NAMALWA (cell line): ENCODE measurements at places on chromosomes 3 and 15.

- DNase-seq = no peak
These were observed 54.7 kb downstream of the EEFSEC start for GRCh38 chr3:128207951-128208350.

DNA sequence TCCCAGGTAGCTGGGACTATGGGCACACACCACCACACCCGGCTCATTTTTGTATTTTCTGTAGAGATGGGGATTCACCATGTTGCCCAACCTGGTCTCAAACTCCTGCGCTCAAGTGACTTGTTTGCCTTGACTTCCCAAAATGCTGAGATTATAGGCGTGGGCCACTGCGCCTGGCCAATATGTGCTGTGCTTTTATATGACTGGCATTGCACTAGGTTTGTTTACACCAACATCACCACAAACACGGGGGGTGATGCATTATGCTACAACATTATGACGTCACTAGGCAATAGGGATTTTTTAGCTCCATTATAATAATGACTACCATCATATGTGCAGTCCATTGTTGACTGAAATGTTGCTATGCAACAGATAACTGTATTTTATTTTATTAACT is 6.9 kb downstream of the APH1B start:
- DNase-seq = no peak

GRCh38 chr15:88627463-88627862 is 6.3 kb downstream of the AEN start:
- DNase-seq = no peak

DNA sequence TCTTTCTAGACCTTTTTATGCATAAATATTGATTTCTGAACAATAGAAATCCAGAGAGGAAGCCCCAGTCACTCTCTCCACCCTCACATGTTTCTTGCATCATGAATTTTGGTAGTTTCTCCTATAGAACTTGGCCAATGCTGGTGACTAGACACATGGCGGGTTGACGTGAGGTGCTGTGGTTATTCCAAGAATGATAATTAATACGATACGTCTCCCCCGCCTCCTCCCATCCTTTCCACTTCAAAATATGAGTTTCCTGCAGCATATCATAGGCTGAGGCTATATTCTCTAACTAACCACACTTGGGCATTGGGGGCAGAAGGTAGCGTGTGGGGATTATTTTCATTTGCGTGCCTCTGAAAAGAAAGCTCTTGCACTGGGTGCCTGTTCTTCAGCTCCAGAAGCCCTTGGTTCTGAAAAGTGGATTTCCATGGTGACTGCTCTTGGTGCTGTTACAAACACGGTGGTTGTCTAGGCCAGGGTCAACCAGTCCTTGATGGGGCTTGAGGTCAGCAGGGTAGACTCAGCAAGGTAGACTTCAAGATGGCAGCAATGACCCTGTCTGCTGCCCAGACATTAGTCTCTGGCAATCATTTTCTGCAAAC is 5.3 kb downstream of the TNFSF10 start:
- no peak for DNase-seq

DNA sequence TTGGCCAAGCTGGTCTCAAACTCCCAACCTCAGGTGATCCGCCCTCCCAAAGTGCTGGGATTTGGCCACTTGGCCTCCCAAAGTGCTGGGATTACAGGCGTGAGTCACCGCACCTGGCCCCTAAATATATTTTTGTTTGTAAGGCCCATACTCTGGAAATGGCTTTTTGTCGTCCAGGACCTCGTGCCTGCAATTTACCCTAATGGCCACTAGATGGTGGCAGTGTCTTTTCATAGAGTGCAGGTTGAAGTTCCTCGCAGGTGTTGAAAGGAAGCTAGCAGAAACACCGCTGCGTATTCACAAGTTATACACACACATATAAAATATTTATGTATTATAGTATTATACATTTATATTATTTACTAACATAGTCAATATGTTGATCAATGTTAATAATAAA is 97.2 kb downstream of the LRTM1 start:
- DNase-seq = peak; percentile 36

DNA sequence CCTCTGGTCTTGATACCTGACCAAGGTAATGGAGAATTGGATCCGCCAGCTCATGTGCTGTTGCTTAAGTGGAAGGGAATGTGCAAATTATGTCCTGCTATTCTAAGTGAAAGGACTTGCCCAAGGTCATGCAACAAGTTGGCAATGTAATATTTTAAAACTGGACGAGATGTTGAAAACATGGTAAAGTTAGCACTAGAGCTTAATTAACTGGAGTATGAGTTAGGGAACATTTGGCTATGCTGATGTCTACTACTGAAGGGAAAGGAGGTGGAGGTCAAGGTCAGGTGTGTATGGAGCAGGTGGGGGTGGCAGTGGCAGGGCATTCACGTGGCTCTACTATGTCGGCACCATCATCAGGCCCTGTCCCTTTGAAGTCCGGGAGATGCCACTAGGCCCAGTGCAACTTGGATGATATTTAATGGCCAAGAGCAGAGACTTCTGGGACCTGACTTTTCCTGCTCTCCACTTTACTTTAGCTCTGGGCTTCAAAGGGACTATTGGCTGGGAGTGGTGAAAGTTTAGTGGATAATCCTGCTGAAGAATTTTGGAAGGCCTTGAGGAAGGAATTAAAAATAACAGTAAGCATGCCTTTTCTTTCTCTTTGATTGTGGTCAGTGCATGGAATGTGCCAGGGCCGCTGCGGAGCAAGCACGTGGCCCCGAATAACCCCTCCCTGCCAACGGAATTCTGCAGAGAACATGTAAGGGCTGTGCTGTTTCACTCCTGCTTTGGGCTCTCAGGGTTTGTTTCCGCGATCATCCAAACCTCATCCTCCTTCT is 14.9 kb downstream of the SMAD3 start:
- no peak for DNase-seq

- DNase-seq = peak; percentile 60
These were observed 153.9 kb downstream of the BBX start for GRCh38 chr3:107676469-107677309.

DNA sequence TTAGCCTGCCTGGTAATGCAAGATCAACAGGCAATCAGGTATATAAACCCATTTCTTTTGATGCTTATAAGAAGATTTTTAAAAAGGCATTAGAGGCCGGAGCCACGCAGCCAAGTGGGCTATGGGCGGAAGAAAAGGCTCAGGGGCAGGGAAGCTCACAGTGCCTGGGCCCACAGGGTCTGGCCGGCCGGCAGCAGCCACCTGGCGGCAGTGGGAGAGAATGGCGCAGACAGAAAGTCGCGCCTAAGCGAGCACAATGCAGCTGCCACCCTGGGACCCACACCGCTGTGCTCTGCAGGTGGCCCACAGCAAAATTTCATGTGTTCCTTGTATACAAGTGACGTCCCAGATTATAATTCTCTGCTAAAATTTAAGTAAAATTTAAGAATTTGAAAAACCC is 448.6 kb upstream of the RASGRP1 start:
- peak; percentile 18 for DNase-seq

DNA sequence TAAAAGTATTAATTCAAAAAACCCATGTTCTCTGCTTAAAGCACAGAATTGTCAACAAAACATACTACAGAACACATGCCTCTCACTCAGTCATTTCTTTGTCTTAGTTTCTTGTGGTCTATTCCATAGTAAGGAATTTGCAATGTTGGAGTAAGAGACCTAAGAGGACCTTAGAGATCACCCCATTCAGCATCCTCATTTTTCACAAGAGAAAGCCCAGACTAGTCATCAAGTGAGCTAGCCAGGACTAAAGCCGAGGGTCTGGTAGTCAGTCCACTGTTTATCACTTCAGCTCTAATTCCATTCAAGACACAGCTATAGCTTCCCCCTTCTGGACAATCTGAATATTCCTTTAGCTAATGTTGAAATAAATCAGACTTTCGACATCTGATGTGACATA is 601.1 kb downstream of the FHIT start:
- DNase-seq = no peak

- DNase-seq = peak; percentile 80
These were observed 352.4 kb upstream of the ARHGEF26 start for GRCh38 chr3:153768561-153769469.

DNA sequence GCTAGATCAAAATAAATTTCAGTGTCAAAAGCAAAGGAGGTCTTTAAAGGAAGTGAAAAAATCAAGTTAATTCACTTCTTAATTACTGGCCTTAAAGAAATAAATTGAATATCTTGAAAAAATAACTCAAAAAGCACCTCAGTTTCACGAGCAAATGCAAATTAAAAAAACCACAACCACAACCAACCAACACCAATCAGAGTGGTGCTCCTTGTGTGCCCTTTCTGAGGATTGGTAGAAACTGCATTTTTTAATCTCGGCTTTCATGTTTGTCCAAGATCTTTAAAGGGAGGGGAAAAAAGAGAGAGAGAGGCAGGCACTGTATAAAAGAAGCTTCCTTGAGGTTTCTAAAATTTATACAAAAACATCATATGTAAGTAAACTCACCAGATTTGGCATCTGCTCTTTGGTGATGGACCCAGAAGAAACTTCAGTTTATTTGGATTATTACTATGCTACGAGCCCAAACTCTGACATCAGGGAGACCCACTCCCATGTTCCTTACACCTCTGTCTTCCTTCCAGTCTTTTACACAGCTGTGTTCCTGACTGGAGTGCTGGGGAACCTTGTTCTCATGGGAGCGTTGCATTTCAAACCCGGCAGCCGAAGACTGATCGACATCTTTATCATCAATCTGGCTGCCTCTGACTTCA is at the start of gene GPR15:
GPR15 (plus strand) TSS at position 357 of the 653 bp plus-strand sequence; CDS start at position 413, 56 bp downstream.
- no peak for DNase-seq

DNA sequence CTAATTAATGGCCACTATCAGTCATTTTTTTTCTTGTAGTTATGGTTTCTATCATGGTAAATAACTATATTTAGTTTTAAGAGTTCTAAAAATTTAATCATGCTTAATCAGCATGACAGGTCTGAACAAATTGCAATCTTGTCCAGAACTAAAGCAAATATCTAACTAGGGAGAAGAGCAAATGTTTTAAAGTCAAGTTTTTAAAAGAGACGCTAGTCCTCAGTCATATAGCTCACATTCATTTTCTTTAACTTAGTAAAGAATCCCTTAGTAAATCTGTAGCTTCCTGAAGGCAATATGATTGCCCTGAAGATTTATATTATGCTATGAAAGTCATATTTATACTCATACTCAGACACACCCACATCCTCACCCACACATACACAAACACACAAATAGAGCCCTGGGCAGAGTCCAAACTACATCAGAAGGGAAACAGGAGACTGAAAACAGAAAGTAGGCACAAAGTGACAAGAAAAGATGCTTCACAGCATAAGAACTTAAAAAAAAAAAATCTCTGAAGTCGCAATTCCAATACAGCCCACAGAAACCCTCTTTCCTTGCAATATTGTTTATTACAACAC is 1149.1 kb downstream of the SI start:
- DNase-seq = no peak

DNA sequence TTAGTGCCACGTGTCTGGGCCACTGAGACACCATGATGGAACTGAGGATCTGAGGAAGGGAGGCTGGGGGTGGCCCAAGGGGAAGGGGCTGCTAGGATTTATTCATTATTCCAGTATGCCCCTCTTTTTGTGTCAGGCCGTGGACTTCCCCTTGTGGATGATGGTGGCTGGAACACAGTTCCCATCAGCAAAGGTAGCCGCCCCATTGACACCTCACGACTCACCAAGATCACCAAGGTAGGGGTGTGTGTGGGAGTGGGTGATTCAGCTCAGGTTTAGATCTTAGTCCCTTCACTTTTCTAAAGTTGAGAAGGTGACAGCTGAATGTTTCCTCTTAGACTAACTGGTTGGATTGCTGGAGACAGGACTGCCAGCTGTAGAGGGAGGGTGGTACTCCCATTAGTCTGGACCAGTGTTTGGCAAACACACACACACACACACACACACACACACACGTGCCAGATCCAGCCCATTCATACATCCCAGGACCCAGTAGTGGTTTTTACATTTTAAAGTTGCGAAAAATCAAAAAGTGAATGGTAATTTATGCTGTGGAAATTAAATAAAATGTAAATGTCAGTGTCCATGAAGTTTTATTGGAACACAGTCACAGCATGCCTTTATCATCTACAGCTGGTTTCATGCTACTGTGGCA is 11.4 kb downstream of the EIF4G1 start:
- no peak for DNase-seq

GRCh38 chr3:143847787-143848631 is at the start of gene SLC9A9:
Gene SLC9A9 (minus strand): TSS chr3:143848468. CDS start chr3:143848322, 146 bp downstream.
- DNase-seq = peak; percentile 78

DNA sequence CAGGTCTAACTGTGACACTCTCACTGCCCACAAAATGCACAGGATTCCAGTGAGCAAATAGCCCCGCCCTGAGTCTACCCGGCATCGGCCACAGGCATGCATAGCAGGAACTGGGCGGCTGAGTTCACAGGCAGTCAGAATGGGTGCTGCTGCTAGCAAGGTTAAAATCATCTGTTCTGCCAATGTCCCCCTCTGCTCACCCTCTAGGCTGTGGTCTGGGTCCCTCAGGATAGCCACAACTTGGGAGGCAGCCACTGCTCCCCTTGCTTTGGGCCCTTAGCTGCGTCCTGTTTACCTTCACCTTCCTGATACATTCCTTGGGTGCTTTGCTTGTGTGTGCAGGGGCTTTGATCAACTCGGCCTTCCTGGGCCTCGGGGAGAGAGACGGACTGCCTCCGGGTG is 232.9 kb upstream of the RGMA start:
- DNase-seq = no peak

- no peak for DNase-seq
These were observed 7.7 kb upstream of the MAP1A start for GRCh38 chr15:43509660-43510199.

DNA sequence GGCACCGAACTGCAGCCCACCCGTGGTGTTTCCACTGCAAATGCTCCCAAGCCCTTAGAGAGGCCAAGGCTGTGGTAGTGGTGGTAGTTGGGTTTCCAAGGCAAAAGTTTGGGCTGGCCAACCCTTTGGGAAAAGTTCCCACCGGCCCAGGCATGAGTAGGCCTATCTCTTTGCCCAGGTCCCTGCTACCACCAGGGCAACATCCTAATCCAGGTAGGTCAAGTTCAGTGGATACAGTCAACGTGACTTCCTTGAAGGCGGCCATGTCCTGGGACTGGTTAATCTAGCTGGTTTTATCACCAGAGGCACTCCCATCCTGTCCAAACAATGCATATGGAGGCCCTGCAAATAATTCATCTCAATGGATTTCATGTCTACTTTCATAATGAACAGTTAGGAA is 1.6 kb upstream of the ONECUT1 start:
- no peak for DNase-seq

DNA sequence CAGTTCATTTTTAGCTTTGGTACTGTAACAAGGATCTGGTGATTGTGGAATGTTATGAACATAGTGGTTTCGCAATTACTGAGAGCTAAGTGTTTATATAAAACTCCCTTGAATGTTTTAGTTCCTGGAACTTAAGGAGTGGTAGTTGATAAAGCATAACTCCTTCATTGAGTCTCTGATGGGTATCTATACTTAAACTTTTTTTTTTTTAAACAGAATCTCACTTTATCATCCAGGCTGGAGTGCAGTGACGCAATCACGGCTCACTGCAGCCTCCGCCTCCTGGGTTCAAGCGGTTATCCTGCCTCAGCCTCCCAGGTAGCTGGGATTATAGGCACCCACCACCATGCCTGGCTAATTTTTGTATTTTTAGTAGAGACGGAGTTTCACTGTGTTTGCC is 11.3 kb downstream of the PRKCI start:
- no peak for DNase-seq
